Immature natural killer cell (primary cell): ENCODE measurements at places on chromosomes 13 and 19. TPM values are rescaled to one million over a fixed set of nuclear protein-coding genes. Genes with fewer than 3 reads are reported as not detected.

- H3K27ac ChIP-seq, result no peak overlapping the region
- H3K4me3 ChIP-seq, result no peak overlapping the region
- no peak for DNase-seq
- H3K36me3 ChIP-seq, result no peaks in the 10 kb centered on the region
- H3K4me1 ChIP-seq, result no peaks in the 10 kb centered on the region
These were observed 1512.0 kb downstream of the SLITRK1 start for GRCh38 chr13:82370316-82370715.

DNA sequence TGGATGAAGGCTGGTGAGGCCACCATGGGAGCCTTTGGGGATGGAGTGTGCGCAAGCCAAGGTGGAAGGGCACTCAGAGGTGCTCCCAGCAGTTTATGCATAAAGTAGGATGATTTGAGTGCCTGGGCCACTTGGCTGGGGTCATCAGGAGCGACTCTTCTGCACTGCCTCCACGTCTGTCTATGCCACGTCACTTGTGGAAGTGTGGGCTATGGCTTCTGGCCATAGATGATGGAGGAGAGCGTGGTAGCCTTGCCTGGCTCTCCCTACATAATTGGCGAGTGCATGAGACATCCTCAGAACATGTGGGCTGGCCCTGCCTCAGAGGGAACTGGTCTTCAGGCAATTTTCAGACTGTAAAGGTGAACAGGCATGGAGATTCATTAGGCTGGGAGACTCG, 182.9 kb downstream of the TEX29 start:
- H3K36me3 ChIP-seq, result no peaks in the 10 kb centered on the region
- H3K27ac ChIP-seq, result no peak overlapping the region
- no peak overlapping the region for H3K4me3 ChIP-seq
- peaks cover 12% of the 10 kb centered on the region for H3K27me3 ChIP-seq

The TGFBR3L gene
- not detected for polyA plus RNA-seq

The SLC8A2 gene
- polyA plus RNA-seq, result not detected

The ZNF69 gene
- not detected for polyA plus RNA-seq
